Natural killer cell treated with Interleukin-12 subunit alpha and Interleukin-12 subunit beta and Interleukin-15 and Interleukin-18, amount 100 ng/mL, for 72 hours (primary cell): ENCODE measurements at places on chromosomes 3 and 15.

GRCh38 chr3:111769110-111769991 is 89.7 kb upstream of the PHLDB2 start:
- H3K27me3 ChIP-seq, result no peaks in the 10 kb centered on the region
- no peak overlapping the region for H3K4me3 ChIP-seq
- H3K4me1 ChIP-seq, result no peaks in the 10 kb centered on the region
- no peak for DNase-seq

GRCh38 chr15:50119063-50120040 is at the start of gene ATP8B4:
TSS of gene ATP8B4 (minus strand) at chr15:50119233. CDS start at chr15:50106966, 12,267 bp downstream.
- peak within 1 kb of the TSS; percentile 99 for H3K27ac ChIP-seq
- no peaks in the 10 kb centered on the region for H3K27me3 ChIP-seq
- DNase-seq, result peak; percentile 73
- peaks cover 50% of the 10 kb centered on the region for H3K36me3 ChIP-seq
- H3K4me3 ChIP-seq, result peak within 1 kb of the TSS; percentile 95
- peaks cover 47% of the 10 kb centered on the region for H3K4me1 ChIP-seq

DNA sequence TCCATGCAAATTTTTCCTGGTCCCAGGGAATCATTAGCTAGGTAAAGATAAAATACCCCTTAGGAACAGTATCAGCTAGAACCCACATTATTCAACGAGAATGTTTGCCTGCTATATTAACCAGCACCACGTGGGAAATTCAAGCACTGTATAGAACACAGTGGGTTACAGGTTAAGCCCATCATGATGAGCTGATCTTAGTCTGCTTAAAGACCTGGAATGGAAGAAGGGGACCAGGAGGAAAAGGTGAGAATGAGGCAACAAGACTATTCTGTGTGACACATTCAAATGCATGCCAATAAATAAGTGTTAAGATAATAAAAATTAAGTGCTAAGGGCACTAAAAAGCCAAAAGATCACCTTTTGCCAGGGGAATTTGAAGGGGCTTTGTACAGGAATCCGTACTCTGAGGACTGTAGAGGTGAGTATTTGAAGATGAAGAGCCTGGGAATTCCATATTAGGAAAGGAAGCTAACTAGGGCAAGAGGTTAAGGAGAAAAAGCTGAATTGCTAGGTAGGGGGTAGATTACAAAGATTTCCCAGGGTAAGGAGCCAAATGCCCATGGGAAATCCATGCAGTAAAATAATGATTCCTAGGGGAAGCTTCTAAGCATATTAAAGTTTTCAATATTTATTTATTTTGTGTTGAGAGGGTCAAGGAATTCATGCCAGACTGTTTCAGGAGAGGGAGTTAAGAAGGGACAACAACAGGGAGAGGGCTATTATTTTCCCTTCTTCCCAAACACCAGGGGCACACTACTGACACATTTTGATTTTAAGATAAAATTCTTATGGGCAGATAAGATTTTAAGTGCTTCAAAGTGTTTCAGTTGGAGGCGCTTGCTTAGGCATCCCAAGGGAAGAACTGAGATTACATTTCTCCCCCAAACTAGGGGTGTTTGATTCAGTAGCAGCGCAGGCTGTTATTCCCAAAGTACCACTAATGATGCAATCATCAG is 2.3 kb upstream of the MED12L start:
- DNase-seq, result no peak
- peaks cover 9% of the 10 kb centered on the region for H3K4me1 ChIP-seq
- no peaks in the 10 kb centered on the region for H3K36me3 ChIP-seq
- H3K27me3 ChIP-seq, result peaks cover 57% of the 10 kb centered on the region
- H3K4me3 ChIP-seq, result no peak overlapping the region
- no peak overlapping the region for H3K27ac ChIP-seq

GRCh38 chr3:70647094-70647493 is 334.7 kb upstream of the MDFIC2 start:
- H3K4me3 ChIP-seq, result no peak overlapping the region
- no peaks in the 10 kb centered on the region for H3K4me1 ChIP-seq
- no peak overlapping the region for H3K27ac ChIP-seq
- no peak for DNase-seq
- H3K27me3 ChIP-seq, result peaks cover 5% of the 10 kb centered on the region

DNA sequence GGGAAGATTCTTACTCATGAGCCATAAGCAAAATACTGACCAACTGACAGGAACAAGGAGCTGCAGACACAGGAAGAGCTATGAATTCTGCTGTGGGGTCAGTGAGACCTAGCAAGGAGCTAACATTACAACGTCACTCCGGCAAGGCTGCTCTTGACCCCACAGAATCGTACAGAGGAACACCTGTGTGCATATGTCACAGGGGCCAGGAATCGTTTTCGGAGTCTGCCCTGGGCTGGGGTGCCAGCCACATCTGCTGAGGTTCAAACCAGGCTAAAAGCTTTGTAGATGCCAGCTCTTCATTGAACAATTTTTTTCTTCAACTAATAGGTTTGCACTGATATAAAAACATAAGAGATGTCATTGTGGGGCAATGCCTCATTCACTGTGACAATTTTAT is 82.6 kb downstream of the LRRK1 start:
- peaks cover 24% of the 10 kb centered on the region for H3K27me3 ChIP-seq
- H3K4me3 ChIP-seq, result no peak overlapping the region
- H3K4me1 ChIP-seq, result no peaks in the 10 kb centered on the region
- H3K27ac ChIP-seq, result no peak overlapping the region
- no peaks in the 10 kb centered on the region for H3K36me3 ChIP-seq

- peaks cover 6% of the 10 kb centered on the region for H3K4me1 ChIP-seq
- H3K36me3 ChIP-seq, result no peaks in the 10 kb centered on the region
- DNase-seq, result no peak
- no peaks in the 10 kb centered on the region for H3K27me3 ChIP-seq
These were observed 14.5 kb downstream of the TAGLN3 start for GRCh38 chr3:112013058-112013783.

DNA sequence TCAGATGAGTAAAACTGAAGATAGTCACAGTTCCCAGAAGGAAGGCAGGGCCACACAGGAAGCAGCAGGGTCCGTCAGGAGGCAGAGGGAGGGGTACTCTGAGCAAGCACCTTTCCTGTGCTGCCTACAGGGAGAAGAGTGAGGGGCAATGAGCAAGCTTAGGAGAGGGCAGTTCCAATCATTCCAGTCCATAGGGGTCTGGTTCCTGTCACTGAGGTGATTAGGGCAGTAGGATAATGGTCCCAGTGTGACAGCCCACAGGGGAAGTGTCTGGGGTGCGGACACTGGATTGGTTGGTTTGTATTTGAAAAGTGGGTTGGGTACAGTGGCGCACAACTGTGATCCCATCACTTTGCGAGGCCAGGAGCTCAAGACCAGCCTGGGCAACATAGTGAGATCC is 7.1 kb upstream of the ACAD9 start:
- H3K36me3 ChIP-seq, result no peaks in the 10 kb centered on the region
- DNase-seq, result no peak
- H3K27ac ChIP-seq, result no peak overlapping the region
- H3K27me3 ChIP-seq, result peaks cover 8% of the 10 kb centered on the region

- H3K4me3 ChIP-seq, result no peak overlapping the region
- H3K27me3 ChIP-seq, result peaks cover 7% of the 10 kb centered on the region
These were observed 284.5 kb upstream of the TLE3 start for GRCh38 chr15:70382009-70382749.

DNA sequence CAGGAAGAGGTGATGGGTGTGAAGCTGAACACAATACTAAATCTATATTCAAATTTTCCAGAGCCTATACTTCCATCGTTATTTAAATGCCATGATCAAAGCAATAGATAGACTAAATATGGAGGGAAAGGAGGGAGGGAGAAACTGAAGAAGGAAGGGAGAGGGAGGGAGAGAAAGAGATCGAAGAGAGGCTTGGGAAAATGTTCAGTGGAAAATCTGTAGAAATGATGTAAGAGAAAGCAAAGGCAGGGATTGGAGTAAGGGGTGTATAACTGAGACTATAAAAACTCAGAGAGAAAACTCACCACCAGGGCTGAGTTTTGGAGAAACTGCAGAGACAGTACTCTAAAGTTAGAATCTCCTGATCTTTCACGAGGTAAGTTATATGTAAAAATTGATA is at the start of gene OSTN:
Gene OSTN (plus strand): TSS at position 310 of the 400 bp plus-strand sequence. CDS start 13,292 bp downstream, outside the sequence.
- no peaks in the 10 kb centered on the region for H3K36me3 ChIP-seq
- H3K27me3 ChIP-seq, result peaks cover 8% of the 10 kb centered on the region
- H3K27ac ChIP-seq, result no peak within 1 kb of the TSS
- DNase-seq, result no peak

- H3K4me1 ChIP-seq, result no peaks in the 10 kb centered on the region
- H3K4me3 ChIP-seq, result no peak overlapping the region
- no peak overlapping the region for H3K27ac ChIP-seq
- no peaks in the 10 kb centered on the region for H3K27me3 ChIP-seq
These were observed 331.2 kb downstream of the ULK4 start for GRCh38 chr3:41630708-41631107.

- no peaks in the 10 kb centered on the region for H3K27me3 ChIP-seq
- H3K4me3 ChIP-seq, result no peak overlapping the region
- no peak for DNase-seq
- H3K36me3 ChIP-seq, result peaks cover 5% of the 10 kb centered on the region
- H3K27ac ChIP-seq, result no peak overlapping the region
- H3K4me1 ChIP-seq, result no peaks in the 10 kb centered on the region
These were observed 839.5 kb downstream of the EPHA3 start for GRCh38 chr3:89946884-89947283.

GRCh38 chr3:15011174-15011573 is 53.9 kb downstream of the MRPS25 start:
- H3K27ac ChIP-seq, result no peak overlapping the region
- peaks cover 3% of the 10 kb centered on the region for H3K4me1 ChIP-seq
- no peak overlapping the region for H3K4me3 ChIP-seq
- no peaks in the 10 kb centered on the region for H3K27me3 ChIP-seq
- DNase-seq, result no peak

DNA sequence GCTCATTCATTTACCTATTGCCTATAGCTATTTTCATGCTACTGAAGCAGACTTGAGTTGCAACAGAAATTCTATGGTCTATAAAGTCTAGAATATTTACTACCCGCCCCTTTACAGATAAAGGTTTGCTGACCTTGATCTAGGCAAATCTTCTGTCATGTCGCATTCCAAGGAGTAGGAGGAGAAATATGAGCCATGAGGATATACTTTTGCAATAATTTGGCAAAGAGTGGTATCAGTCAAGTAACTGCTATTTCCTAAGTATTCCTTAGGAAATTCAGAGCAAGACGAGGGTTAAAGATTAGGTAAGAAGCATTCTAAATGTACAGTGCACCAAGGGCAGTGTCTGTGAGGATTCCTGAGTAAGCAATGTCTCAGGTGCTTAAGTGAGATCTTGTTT is 121.0 kb upstream of the NUDT16 start:
- H3K4me1 ChIP-seq, result no peaks in the 10 kb centered on the region
- no peak overlapping the region for H3K4me3 ChIP-seq
- H3K27me3 ChIP-seq, result peaks cover 9% of the 10 kb centered on the region
- H3K36me3 ChIP-seq, result no peaks in the 10 kb centered on the region

- peak overlapping the region; percentile 16 for H3K27ac ChIP-seq
- H3K27me3 ChIP-seq, result no peaks in the 10 kb centered on the region
- no peak overlapping the region for H3K4me3 ChIP-seq
- H3K4me1 ChIP-seq, result peaks cover 38% of the 10 kb centered on the region
- DNase-seq, result no peak
These were observed 29.2 kb upstream of the TPRG1 start for GRCh38 chr3:189142527-189142926.

DNA sequence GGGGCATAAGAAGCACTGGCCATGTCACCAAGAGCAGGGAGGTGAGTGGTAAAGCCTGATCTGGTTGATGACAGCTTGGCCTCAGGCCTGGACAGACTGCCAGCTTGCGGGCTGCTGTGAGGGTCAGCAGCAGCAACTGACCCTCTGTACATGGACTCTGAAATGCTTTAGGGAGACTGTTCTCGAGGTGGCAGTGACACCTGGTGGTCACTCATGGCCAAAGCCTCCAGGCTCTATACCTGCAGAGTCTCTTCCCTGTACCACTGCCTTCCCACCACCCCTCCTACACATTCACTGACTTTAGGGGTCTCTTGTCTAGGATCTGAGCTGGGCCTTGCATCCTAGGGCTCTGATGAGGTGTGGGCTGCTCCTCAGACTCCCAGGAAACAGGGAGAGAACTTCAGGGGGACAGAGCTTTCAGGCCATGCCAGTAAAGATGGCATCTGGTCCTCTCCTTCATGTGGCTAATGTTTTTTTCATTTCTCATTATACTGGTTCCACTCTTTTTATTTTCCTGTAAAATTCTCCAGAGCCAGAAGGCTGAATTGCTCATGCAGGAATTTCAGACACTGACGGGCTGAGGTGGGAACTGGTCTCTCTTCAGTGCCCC is 17.2 kb upstream of the TIMP4 start:
- H3K4me3 ChIP-seq, result no peak overlapping the region
- H3K27ac ChIP-seq, result no peak overlapping the region
- DNase-seq, result no peak
- no peaks in the 10 kb centered on the region for H3K4me1 ChIP-seq
- no peaks in the 10 kb centered on the region for H3K36me3 ChIP-seq

- no peaks in the 10 kb centered on the region for H3K36me3 ChIP-seq
- no peak for DNase-seq
- peaks cover 3% of the 10 kb centered on the region for H3K27me3 ChIP-seq
- no peak overlapping the region for H3K27ac ChIP-seq
- peaks cover 26% of the 10 kb centered on the region for H3K4me1 ChIP-seq
These were observed 37.8 kb upstream of the BCL6 start for GRCh38 chr3:187783098-187783497.

DNA sequence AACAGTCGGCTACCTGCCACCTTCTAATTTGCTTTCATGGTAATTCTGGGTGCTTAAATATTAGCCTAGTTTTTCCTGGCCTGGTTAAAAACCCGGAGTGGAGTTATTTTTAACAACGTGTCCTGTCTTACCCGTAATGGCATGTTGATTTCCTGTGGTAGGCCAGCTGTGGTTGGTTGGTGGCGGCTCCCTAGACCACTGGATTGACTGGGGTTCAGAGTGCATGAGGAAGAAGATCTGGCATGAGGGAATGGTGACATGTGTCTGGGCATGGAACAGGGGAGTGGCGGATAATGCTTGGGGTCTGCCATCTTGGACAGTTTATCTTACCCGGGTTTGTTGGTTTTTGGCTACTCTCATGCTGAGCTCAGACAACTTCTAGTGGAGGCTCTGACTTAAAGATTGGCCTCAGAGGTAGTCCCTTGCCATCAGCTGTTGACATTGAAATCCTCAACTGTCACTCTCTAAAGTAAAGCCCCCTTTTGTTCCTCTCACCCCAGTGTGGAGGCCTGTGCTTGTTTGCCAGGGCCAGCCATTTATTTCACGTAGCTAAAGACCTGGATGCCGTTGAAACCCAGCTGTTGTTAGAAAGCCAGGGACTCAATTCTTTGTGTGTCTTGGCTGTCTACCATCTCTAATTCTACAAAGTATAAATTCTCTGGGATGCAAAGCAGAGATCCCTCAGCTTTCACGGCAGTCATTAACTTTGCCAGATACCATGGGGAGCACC is 81.6 kb downstream of the DNASE1L3 start:
- H3K4me1 ChIP-seq, result peaks cover 4% of the 10 kb centered on the region
- no peak overlapping the region for H3K4me3 ChIP-seq
- H3K36me3 ChIP-seq, result no peaks in the 10 kb centered on the region
- no peaks in the 10 kb centered on the region for H3K27me3 ChIP-seq
- no peak overlapping the region for H3K27ac ChIP-seq

GRCh38 chr15:100879061-100879463 is 569 bp upstream of the ALDH1A3 start:
- no peak overlapping the region for H3K27ac ChIP-seq
- H3K27me3 ChIP-seq, result peaks cover 64% of the 10 kb centered on the region
- no peak for DNase-seq

- DNase-seq, result no peak
- H3K27me3 ChIP-seq, result peaks cover 7% of the 10 kb centered on the region
- no peak overlapping the region for H3K4me3 ChIP-seq
- no peaks in the 10 kb centered on the region for H3K4me1 ChIP-seq
- no peak overlapping the region for H3K27ac ChIP-seq
These were observed 226.8 kb downstream of the PLCL2 start for GRCh38 chr3:17111586-17111985.

- no peaks in the 10 kb centered on the region for H3K27me3 ChIP-seq
- DNase-seq, result no peak
- no peak overlapping the region for H3K27ac ChIP-seq
- no peaks in the 10 kb centered on the region for H3K4me1 ChIP-seq
- H3K4me3 ChIP-seq, result no peak overlapping the region
These were observed 406.1 kb upstream of the ALCAM start for GRCh38 chr3:104960579-104960978.
